ENCODE measurements at places on chromosomes 3 and 15.

- no peak for DNase-seq
Measured at GRCh38 chr3:27723001-27723445, 900 bp upstream of the EOMES start.

DNA sequence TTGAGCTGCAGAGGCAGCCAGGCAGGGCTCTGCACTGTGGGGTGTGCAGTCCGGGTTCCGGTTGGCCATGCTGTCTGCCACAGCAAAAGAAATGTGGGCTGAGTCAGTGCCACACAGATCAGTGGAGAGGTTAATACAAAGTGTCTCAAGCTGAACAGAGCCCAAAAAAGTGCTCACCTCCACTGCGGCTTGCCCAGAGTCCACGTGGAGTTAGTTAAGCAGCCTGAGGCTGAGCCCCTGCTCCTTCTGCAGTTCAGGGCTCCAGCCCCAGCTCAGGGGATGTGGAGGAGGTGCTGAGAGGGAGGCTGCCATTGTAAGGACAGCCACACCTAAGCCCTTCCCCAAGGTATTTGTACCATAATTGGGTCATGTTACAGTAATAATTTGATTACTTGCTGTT lies 85.3 kb downstream of the LRRK1 start:
- DNase-seq, result no peak

DNA sequence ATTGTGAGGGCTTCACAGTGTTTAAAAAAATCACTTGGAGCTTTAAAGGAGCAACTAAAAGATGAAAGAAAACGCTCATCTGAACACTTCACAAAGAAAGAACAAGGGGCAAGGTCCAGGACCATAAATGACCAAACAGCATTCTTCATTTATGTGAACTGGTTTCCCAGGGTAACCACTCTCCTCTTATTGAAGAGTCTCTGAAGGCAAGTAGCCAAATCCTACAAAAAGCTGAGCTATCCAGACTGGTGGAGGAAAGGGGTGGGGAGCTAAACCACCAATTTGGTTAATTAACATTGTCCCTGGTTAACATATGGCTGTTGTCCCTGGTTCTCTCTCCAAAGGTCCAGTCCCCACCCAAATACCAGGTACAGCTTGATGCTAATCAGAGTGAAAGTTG lies 58.1 kb downstream of the OSBPL10 start:
- DNase-seq, result no peak

- no peak for DNase-seq
Measured at GRCh38 chr3:142366434-142366833, 81.4 kb downstream of the XRN1 start.

GRCh38 chr15:66038387-66039116 lies 169.3 kb downstream of the RAB11A start:
- no peak for DNase-seq

GRCh38 chr3:152039887-152040286 lies 166.4 kb downstream of the SUCNR1 start:
- DNase-seq, result no peak

DNA sequence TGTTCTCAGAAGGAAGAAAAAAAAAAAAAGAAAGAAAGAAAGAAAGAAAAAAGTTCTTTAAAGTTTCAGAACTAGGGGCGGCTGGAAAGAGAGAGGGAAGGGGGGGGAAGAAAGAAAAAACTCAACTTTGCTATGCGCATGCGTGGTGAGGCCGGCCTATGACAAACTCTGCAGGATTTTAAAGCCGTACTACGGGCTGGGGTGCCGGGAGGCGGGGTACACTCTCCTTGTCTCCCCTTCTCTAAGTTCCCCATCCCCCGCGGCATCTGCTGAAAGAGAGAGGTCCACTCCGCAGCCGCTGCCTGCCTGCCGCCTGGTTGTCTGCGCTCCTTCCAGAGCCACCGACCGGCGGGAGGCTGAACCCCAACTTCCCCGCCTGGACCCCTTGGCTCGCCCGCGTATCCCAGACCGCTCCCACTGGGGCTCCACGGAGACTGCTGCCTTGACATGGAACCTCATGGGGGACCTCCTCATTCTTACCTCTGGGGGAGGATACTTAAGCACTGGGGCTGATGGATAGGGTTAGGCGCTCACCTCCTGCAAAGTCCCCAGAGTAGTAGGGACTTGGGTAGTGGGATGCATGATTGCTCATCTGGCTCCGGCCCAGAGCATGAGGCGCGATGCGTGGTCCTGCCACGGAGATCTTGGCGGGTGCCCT lies 1.4 kb upstream of the WNT5A start:
- DNase-seq, result no peak

DNA sequence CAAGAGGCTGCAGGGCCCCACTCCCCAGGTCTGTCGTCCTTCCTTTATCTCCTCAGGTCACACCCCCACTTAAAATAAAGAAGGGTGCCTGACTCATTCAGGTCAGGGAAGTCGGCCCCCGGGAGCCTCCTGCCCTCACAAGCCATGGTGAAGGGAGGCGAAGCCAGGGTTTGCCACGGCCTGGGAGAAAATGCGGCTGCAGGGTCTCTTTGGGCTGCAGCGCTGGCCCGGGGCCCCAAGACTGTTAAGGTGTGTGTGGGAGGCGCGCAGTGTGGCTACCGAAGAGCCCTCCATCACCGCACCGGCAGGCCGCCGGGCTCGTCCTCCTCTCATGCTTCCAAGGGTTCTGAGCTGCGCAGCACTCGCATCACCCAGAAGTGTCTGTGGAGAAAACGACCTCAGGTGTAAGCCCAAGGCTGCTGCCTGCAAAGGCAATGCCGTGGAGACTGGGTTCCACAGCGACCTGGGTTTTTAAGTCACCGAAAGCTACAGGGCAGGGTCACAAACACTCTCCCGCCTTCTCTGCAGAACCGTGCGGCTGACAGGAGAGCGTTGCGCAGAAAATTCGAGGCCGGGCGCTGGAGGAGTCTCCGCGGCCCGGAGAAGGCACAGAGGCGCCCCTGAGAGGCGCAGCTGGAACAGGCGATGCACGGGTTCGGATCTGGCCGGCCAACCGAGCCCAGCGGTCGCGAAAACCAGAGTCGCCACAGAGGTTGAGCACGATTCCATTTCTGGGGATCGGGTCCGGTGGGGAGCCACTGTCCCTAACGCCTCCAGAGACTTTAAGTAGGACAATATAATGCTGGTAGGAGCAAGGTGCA lies 8.7 kb downstream of the FOXL2 start:
- no peak for DNase-seq

GRCh38 chr3:124504332-124505059 lies 225.8 kb upstream of the UMPS start:
- no peak for DNase-seq

DNA sequence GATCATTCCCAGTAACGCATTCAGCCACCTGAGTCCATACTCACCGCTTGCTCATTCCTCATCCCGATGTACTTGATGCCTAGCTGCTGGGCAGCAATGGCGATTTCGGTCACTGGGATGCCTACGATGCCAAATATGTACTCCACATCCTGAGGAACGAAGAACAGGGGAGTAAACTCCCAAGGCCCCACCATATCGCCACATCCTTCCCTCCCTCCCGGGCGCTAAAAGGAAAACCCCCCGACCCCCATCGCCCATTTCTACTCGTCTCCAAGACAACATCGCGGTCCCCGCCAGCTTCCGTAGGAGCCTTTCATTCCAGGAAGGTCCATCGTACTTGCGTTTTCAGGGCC lies 347 bp downstream of the HACL1 start:
- no peak for DNase-seq

GRCh38 chr15:62474771-62475124 lies 309.7 kb upstream of the C2CD4B start:
- DNase-seq, result no peak

DNA sequence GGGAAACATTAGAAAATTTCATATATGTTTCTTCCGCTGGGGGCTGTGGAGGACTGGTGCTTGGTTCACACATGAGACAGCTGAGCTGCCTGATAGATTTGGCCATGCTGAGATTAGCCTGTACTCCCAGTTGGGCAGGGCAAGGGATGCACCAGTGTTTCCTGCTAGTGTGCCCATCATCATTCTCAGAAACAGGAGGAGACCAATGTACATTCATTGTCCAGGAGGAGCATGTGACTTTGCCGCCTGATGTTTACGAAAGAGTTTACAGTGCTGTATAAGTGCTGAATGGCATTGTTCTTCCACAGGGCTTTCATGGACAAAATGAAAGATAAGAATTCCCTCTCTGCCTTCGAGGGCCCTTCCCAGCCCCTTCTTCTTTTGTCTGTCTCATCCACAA lies 311.1 kb upstream of the THBS1 start:
- no peak for DNase-seq

- DNase-seq, result no peak
Measured at GRCh38 chr3:34012102-34012461, 213.7 kb downstream of the PDCD6IP start.

DNA sequence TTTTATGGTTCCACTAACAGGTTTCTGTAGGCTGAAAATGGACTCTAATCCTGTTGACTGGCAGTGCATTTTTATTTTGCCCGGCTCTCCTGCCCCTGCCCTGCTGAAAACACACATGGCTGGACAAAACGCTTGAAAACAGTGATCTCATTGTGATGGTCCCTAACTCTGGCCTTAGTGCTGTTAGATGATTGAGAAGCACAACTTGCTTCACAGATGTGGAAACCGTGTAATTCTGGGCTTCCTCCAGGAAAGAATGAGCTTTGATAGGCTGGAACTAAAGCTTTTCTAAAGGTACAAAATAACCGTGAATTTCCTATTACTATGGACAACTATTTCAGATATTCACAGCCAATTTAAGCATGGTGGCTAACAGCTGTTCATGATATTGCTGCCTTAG lies 121.4 kb downstream of the VGLL3 start:
- DNase-seq, result no peak

- no peak for DNase-seq
Measured at GRCh38 chr3:81910244-81910852, 148.9 kb upstream of the GBE1 start.

GRCh38 chr15:90903733-90904536 lies 833 bp downstream of the MAN2A2 start:
- no peak for DNase-seq

- DNase-seq, result no peak
Measured at GRCh38 chr3:53067567-53067966, 21.7 kb upstream of the SFMBT1 start.

DNA sequence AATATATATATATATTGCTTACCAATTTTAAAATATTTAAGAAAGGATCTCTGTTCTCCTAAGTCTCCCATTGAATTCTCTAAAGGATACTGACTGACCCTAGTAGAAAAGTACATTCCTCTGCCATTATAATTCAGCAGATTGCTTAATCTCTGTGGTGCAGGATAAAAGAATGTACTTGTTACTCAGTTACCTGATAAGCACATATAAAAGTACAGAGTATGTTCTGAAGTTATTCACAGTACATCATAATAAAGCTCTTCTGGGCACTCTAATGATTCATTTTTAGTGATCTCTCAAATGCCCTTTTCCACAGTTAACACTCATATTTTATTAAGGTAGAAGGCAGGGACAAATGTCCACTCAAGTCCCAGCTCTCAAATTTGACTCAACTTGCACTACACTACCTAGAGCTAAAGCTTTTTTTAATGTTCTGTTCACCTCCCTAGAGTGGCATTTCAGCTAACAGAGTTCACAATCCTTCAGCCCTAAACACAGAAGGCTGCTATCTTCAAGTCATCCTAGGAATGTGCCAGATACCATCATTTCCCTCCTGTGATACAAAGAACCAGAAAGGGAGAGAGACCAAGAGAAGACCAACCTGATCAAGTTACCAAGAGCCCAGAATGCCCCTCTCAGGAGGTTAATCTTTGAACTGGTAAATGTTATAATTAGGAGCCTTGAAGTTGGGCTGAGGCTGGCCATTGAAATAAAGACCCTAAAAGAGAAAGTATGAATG lies 53.3 kb downstream of the MEIS2 start:
- no peak for DNase-seq

DNA sequence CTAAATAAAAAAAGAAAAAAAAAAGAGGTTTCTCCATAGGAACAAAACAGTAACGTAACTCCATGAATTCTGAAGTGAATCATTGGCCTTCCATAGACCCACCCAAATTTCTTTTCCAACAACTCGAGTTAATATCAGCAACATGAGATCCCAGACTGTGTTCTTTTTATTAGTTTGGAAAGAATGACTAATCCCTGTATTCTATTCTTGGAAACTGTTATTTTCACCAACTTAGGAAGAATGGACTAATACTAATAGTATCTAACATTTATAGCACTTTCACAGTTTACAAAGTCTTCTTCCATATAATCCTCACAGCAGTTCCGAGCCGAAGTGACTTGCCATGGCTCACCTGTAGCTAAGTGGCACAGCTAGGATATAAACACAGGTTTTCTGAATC lies 72.7 kb upstream of the SLC4A7 start:
- DNase-seq, result no peak

GRCh38 chr15:73923488-73924164 lies 2.6 kb upstream of the LOXL1 start:
- DNase-seq, result no peak

- DNase-seq, result no peak
Measured at GRCh38 chr3:25903371-25904129, 113.7 kb downstream of the OXSM start.

- DNase-seq, result no peak
Measured at GRCh38 chr3:121654493-121655385, 6.0 kb downstream of the HCLS1 start.

DNA sequence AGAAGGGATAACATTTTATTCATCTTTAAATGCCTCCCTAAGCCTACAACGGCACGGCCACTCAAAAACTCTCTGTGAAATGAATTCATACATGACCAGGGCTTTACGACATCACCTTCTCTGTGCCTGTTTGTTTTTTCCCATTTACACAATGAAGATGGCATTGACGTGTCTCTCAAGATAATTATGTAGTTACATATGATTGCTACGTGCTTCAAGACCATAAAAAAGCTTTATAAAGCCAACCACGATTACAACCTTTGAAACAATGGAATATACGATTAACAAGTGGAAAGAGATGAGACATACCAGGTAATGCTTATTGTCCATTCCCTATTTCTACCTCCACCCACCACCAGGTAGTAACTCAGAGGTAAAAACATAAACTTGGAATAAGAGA lies 168.4 kb downstream of the P3H2 start:
- no peak for DNase-seq

DNA sequence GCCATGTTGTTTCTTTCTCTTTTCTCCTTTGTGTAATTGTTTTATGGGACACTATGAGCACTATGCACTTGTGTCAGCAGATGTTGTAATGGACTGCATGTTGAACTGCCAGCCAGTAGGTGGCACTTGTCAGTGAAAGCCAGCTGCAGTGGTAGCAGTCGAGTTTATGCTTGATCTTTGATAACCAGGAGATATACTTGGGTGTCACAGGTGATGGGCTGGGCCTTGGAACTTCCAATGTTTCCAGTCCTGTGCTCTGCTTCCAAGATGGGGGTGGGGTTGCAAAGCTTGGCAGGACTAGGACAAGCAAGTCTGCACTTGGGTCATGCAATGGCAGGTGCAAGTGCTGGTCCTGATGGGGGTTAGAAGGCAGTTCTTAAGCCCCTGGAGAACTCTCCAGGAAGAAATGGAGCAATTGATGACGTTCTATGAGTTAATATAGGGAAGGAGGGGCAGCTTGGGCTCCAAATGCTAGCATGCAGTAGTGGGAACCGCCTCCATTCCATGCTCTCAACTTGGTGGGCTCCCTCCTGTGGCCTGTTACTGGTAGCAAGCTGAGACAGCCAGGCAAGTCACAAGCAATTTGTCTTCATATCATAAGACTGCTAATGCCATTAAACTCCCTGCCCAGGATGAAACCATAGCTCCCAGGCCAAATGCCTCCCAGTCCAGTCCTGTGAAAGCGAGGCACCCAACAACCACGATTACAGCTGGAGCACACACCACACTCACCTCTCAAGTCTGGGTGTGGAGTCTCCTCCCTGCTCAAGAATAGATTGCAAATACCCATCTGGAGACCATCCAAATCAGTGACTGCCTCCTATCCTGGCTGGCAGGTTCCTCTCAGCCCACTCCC lies 287.2 kb downstream of the CGGBP1 start:
- DNase-seq, result no peak

GRCh38 chr3:132983143-132983770 lies 54.9 kb upstream of the TMEM108 start:
- DNase-seq, result no peak
